NCI-H446 treated with DMSO at 0.1 percent for 48 hours (cell line): ENCODE measurements at places on chromosomes 2 and 18.

DNA sequence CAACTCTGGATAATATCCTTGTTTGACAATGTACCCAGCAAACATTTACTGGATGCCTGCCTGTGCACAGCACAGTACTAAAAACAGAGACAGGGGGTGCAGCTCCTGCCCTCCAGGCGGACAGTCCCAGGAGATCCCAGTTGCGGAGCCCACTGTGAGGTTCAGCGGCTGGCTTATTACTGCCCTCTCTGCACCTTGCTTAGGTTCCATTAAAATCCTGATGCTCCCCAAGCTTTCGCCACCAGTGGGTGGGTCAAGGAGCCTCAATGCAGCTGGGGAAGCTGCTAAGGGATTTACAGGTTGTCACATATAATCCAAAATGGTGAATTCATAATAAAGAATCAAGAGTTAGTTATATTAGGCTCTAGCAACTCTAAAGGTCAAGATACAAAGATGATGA, 38.3 kb downstream of the CRACDL start:
- DNase-seq = no peak

GRCh38 chr2:145124085-145124484, 604.2 kb upstream of the ZEB2 start:
- DNase-seq = no peak

DNA sequence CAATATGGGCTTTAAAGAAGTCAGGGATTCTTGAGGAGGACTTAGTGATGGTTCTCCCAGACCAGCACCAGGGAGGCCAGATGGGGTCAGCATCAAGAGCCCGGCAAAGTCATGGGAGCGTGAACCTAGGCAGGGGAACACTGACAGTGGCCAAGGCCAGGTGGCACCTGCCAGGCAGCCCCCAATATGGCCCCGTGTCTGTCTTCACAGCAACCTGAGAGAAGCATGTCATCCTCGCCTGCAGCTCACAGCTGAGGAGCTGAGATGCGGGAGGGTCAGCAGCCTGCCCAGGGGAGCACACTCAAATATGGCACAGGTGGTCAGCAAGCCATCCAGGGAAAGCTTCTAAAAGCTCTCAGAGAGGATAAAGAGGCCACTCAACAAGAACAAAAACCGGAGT, 105.7 kb upstream of the GPC1 start:
- DNase-seq = no peak

- DNase-seq = no peak
These were observed 19.2 kb downstream of the E2F6 start for GRCh38 chr2:11446733-11447248.

DNA sequence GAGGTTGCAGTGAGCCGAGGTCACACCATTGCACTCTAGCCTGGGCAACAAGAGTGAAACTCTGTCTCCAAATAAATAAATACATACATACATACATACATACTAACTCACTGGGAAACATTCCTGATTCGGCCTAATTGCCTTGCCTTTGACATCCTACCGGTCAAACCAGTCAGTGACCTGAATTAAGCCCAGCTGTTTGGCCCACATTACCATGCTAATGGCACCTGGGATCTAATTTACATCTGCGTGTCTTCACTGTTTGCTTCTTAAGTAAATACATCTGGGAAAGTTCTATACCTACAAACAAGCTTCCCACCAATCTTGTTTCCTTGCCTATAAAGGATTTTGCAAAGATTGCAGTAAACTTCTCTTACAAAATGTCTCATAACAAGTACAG, 230.2 kb upstream of the ZC3H15 start:
- DNase-seq = no peak

- DNase-seq = no peak
These were observed 537.6 kb upstream of the CDH2 start for GRCh38 chr18:28714498-28714897.

DNA sequence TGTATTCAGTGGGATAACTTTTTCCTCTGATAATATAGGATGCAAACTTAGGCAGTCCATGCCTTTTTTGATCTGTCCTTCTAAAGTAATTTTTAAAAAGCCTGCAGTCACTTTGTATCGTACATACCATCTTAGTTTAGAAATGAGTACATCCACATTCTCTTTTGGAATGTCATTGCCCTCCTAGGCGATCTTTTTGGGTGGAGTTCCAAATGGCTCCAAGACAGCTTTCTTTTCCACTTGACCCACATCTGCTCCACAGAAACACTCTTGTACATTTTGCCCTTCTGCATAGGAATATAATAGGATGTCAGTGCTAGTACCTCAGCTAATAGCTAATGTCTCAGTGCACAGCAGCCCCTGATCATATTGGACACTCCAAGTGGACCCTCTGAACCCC, 21.8 kb upstream of the HTR2B start:
- no peak for DNase-seq

DNA sequence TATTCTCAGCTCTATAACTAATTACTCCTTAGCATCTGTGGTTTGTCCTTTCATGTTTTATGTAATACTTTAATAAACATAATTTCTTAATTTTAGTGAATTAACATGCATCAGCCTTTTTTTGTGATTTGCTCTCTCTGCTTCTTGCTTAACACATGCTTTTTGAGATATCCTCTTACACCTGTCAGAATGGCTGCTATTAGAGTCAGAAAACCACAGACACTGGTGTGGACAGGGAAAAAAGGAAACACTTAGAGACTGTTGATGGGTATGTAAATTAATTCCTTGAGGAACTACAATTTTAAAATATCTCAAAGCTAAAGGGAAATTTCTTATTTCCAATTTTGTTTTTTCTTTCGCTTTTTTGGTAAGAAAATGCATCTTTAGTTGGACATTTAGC, 549.0 kb downstream of the ZNF804A start:
- DNase-seq = no peak

- no peak for DNase-seq
These were observed 42.6 kb downstream of the MCFD2 start for GRCh38 chr2:46872902-46873603.

GRCh38 chr18:23738151-23738550, 48.9 kb downstream of the LAMA3 start:
- no peak for DNase-seq

DNA sequence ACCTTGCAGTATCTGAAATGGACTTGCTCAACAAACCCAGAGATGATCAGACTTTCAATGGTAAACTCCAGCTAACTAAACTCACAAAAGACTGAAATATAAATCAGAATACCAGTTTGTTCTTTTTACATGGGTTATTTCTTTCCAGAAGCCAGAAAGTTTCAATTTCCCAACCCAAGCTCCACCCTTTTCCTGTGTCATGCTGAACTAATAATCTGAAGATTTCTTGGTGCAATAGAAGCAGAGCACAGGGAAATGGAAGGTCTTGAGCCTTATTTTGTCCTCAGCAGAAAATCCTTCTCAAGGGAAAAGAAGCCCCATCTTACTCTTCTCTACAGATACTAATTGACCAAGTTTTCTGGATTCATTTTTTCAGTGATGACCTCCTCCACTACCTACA, 93.3 kb upstream of the PAPOLG start:
- no peak for DNase-seq

- no peak for DNase-seq
These were observed 83.5 kb downstream of the POLE4 start for GRCh38 chr2:75041731-75042600.

GRCh38 chr18:37538526-37539205, 26.9 kb downstream of the CELF4 start:
- no peak for DNase-seq

DNA sequence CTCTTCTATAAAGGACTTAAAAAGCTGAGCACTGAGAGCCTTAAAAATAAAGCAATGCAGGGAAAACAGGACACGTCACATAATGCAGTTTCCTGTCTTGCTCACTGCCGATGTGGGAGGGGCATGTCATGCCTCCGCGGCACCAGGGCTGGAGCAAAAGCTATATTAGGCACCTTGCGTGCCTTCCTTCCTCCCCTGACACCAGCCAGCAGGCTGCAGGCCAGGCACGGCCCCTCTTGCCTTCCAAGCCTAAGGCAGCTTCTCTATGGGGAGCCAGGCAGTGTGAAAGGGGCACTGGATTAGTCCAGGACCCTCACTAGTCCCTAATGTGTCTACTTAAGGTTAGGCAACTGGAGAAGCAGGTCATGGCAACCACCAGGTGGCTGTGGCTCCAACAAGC, 26.3 kb downstream of the MRPL35 start:
- no peak for DNase-seq

- no peak for DNase-seq
These were observed 65.5 kb downstream of the EPB41L3 start for GRCh38 chr18:5478261-5478660.

- no peak for DNase-seq
These were observed 198.5 kb upstream of the HDAC4 start for GRCh38 chr2:239599299-239599698.

GRCh38 chr18:8657050-8657820, 48.0 kb downstream of the RAB12 start:
- no peak for DNase-seq

- no peak for DNase-seq
These were observed 61.0 kb downstream of the CACNB4 start for GRCh38 chr2:152037743-152038435.

GRCh38 chr2:164840930-164841718, 499 bp downstream of the COBLL1 start:
- DNase-seq = peak; percentile 61

DNA sequence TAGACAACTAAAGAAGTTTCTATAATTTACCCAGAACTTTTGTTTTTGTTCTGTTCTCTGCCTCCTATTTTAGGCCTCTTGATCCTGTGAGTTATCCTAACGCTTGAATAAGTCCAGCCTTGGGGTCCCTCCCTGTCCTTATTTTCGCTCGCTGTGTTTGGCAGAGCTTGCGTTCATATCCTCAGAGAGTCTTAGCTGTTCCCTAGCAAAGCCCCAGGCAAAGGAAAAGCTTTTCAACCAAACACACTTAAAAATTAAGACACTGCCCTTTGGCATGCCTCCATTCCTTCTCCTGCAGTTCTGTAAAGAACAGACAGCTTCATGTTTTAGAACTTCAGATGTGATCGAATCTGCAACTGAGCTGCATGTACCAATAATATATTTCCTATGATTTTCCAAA, 517.2 kb downstream of the SUCLG1 start:
- DNase-seq = no peak

DNA sequence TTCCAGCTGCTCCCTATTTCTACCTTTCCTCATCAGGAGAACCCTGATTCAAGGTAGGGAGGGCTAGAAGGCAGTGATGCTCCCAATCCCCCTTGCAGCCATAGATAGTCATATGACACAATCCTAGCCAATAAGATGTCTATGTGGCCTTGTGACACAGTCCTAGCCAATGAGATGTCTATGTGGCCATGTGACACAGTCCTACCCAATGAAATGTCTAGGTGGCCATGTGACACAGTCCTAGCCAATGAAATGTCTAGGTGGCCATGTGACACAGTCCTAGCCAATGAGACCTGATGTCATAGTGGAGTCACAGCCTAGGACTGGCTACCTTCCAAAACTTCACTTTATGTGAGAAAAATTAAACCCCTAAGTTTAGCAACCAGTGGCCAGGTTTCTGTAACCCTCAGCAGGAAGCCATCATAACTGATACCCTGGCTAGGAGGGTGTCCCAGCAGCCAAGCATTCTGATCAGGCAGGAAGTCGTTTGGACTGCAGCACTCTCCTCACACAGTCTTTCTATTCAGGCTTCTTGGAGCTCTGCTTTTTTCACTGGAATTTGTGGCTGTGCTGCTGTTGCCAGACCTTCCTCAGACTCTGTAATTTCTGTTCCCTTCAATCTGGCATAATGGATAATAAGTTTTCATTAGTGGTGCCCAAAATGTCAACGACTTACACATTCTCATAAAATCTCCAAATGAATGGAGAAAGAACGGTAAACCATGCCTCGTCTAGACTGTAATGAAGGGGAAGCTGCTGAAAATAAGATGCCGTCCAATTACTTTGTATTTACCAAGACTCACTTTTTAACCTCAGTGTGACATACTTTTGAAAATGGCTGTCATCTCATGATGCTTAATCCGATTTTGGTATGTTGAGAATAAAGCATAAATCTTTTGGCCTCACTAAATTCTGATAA, 165.0 kb upstream of the NCKAP5 start:
- DNase-seq = no peak

GRCh38 chr2:62467475-62468321, 38.3 kb downstream of the TMEM17 start:
- DNase-seq = no peak

GRCh38 chr2:191959209-191959608, 112.3 kb upstream of the CAVIN2 start:
- DNase-seq = no peak

DNA sequence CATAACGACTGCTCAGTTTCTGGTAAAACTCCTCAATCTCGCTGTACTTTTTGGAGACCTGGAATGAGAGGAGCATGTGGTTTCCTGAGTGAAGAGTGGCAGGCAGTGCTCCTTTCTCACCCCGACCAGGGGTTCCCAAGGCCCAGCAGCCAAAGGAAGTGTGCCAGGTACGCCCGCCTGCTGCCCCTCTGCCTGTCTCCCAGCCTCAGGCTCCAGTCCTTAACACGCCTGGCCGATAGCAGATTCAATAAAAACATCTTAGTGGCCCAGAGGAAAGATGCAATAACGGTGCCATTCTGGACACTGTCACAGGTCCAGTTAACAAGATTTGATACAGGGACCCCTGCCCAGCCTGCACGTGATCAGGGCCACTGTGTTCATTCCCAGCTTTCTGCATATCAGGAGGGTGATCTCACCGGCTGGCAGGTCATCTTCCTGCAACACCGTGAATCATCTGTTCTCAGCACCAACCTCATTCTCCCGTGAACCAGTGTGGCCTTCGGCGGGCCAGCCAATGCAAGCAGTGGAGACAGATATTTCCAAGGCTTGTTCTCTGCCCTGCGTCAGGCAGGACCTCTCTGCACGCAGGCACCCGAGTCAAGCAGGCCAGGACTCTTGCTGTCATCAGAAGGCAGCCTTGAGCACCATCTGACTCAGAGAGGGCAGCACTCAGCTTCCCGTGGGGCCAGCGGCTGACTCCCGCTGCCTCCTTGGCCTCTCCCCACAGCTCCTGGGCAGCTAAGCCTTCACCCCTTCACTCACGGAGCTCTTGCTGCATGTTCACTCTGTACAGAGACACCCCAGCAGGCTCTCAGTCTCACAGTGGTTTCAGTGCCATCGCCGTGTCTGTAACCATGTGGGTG, 9.5 kb downstream of the HS1BP3 start:
- no peak for DNase-seq

DNA sequence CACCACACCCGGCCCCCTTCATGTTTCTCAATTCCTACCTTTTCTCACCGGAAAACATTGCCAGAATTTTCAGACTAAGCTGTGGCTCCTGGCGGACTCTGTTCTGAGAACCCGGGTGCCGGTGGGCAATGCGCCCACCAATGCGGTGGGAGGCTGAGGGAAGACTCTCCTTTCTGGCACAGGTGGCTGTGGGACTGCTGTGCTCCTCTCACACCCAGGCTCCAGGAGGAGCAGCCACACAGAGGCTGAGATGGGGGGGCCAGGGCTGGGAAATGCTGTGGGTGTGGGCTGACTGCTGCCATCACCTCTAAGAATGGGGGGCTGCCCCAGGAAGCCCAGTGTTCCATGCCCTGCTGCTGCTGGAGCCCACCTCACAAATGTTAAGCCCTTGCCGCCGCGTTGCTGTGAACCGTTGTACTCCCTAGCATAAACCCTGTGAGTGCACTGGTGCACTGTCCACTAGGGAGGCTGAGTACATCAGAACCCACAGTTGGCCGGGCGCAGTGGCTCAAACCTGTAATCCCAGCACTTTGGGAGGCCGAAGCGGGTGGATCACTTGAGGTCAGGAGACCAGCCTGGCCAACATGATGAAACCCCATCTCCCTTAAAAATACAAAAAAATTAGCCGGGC, 152.6 kb downstream of the LDLRAD4 start:
- no peak for DNase-seq

GRCh38 chr2:101832114-101832513, 134.6 kb downstream of the MAP4K4 start:
- DNase-seq = no peak

- no peak for DNase-seq
These were observed 12.5 kb downstream of the PRKAG3 start for GRCh38 chr2:218819093-218819492.

GRCh38 chr2:28129955-28130695, 239.6 kb downstream of the BABAM2 start:
- DNase-seq = no peak
